Stimulated activated CD4-positive, alpha-beta T cell treated with anti-CD3 and anti-CD28 coated beads, Interleukin-12 subunit alpha, Interleukin-12 subunit beta, amount 100 ng/mL, for 48 hours (primary cell): ENCODE measurements at places on chromosomes 16 and 17.
A peak's percentile ranks its signal among the peaks of the same experiment; 100 is the strongest.

GRCh38 chr16:72013389-72013788, 4.8 kb downstream of the DHODH start:
- DNase-seq, result peak; percentile 6

DNA sequence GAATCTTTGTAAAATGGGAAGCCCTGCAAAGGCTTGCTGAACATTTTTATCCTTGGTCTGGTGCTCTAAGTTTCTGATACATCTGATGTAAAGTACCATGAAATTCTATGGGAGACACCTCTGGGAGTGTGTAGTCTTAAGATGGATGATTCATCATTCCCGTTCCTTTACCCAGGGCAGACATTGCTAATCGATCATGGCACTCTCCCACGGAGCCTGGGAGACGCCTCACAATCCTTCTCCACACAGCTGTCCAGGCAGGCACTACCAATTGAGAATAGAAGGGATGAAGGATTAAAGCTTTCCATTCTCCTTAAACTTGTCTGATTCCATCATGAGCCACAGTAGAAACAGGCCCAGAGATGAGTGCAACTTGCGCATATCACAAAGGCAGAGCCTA, 144.8 kb downstream of the GSG1L start:
- no peak for DNase-seq

- DNase-seq, result no peak
Measured at GRCh38 chr17:80328634-80329380, 68.2 kb downstream of the RNF213 start.

GRCh38 chr16:47617732-47618131, 156.6 kb downstream of the PHKB start:
- DNase-seq, result no peak

GRCh38 chr17:74431568-74432423, at the start of gene GPRC5C:
Gene GPRC5C, plus strand, starts transcription at chr17:74432088. Its CDS starts 7,689 bp downstream, at chr17:74439777.
- DNase-seq, result peak; percentile 32

DNA sequence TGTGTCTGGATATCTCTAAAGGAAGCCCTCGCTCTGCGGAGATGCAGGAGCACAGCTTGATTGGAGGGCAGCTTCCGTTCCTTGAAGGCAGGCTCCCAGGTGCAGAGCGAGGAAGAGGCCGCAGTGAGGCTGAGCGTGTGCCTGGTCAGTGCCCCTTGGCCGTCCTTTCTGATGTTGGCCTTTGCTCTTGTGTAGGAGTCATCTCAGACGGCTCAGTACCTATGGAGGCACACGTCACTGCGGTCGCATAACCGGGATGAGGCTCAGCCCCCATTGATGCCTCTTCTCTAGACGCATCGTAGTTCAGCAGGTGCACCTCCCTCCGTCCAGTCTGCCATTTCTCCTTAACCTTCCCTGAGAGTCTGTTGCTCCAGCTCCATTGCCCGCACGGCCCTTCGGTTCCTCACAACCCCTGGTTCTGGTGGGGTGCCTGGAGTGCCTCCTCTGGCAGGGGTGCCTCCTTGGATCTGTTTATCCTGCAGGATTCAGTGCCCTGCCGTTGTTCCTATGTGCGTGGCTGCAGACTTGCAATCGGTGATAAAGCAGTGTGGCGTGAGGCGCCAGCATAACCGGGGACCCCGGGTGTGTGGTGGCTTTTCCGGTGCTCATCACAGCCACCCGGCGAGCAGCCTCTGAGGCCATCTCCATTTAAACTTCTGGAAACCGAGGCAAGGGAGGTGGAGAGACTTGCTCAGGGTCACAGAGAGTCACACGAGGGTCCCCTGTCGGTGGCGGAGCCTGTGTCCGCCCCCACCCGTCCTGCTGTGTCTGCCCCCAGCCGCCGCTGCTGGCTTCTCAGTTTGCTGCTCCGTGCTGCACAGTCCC, 188.8 kb upstream of the CHMP6 start:
- no peak for DNase-seq

DNA sequence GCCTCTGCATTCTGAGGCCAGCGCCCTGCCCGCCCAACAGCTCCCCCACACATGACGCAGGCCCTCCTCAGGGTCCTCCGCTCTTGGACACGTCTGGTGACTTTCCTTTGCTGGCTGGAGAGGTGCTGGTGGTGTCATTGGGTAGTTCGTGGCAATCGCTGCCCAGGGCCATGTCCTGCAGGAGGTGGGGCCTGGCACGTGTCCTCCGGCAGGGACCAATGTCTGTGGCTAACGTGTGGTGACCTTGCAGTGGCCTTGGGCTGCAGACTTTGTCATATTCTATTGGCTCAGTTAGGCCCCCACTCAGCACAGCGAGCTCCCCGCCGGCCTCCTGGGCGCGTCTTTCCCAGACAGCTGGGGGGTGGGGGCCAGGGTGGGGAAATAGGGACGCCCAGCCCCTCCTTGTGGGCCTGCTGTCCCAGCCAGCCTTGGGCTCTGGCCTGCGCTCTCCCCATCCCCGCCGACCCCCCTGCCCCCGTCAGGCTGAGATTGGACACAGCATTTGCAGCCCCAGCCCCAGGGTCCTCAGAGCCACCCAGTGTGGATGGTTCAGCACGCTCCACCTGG, 52.1 kb upstream of the PVALEF start:
- DNase-seq, result no peak

GRCh38 chr17:31575043-31575442, 183.6 kb downstream of the RAB11FIP4 start:
- DNase-seq, result no peak

DNA sequence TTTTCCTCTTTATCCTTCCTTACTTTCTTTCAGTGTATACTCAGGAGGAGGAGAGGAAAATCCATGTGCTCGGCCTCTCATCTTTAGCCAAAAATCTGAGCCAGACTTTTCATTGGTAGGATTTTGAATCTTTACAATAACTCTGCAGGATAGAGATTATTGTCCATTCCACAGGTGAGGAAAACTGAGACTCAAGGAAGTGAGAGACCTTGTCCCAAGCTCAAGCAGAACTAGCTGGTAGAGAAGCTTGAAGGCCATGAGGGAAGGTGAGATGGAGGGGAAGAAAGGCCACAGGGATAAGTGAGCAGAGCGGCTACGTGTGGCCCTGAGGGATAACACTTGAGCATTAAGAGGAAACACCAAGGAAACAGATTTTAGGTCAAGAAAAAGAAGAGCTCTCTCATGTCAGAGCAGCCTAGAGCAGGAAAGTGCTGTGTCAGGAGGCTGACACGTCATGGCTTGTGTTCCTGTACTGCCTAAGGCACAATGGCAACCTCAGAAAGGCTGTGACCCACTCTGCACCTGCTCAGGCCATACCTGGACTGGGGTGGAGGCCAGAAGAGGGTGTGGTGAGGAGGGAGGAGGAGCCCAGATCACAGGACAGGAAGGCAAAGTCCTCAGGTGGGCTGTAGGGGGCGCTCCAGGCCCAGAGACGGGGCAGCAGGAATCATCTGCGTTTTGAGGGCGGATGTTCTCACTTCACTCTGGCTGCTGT, 11.9 kb downstream of the MT4 start:
- DNase-seq, result peak; percentile 80

GRCh38 chr17:62186841-62187240, 121.8 kb upstream of the MED13 start:
- no peak for DNase-seq

- DNase-seq, result no peak
Measured at GRCh38 chr16:57039148-57039812, 49.9 kb downstream of the NLRC5 start.

GRCh38 chr17:32277284-32277683, 11.7 kb downstream of the RHBDL3 start:
- no peak for DNase-seq

DNA sequence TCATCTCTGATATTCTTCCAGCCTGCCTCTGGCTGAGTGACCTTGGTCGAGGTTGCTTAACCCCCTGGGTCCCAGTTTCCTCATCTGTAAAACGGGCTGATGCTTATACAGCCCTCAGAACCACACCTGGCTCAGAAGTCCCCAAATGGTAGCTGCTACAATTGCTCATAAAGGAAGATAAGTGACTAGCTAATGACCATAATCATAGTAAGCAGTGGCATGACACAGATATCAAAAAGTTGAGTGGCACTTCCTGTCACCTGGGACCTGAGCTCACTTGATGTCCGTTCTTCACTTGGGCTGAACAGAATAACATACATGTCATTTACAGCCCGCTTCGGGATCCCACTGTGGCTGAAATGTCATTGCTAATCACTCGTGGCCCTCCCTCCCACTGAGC, 1.8 kb downstream of the MGRN1 start:
- no peak for DNase-seq

DNA sequence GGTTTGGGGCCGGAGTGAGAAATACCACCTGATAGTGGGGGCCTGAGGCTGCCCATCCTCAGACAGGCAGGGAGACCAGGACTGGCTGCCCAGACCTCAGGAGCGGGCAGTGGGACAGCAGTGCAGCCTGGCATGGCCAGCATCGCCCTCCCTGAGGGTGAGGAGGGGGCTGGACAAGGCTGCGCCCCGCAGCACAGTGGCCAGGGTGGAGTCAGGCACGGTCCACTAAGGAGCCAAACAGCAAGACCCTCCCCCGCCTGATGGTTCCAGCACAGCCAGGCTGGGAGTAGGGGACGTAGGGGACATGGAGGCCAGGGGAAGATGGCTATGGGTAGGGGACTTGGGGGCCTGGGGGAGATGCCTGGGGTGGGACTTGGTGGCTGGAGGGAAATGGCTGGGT, 3.3 kb downstream of the ZNF598 start:
- DNase-seq, result no peak

GRCh38 chr17:29451121-29451742, 61.1 kb downstream of the TAOK1 start:
- no peak for DNase-seq

GRCh38 chr16:20675488-20676267, 21.8 kb downstream of the ACSM1 start:
- no peak for DNase-seq

- DNase-seq, result no peak
Measured at GRCh38 chr17:47330548-47330947, 6.8 kb downstream of the EFCAB13 start.

DNA sequence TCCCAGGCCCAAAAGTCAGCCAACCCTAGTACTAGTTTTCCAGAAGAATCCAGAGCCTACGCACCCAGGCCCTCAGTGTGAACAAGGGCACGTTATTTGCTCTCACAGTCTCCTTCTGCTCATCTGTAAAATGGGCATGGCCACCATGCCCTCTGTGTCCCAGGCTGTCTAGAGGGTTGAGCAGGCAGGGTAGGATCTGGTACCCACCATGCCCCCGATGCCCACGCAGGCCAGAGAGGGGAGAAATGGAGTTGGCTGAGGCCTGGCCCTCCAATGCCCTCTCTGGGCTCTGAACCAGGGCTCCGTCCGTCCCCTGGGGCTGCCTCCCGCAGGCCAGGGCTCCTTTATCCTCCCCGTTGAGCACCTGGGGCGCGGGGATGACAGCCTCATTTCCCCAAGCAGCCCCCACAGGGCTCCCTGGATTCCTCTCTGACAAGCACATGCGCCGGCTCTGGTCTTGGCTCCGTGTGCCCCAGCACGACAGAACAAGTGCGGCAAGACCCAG, 9.1 kb upstream of the BAHCC1 start:
- DNase-seq, result no peak
